ENCODE measurements at places on chromosomes 2 and 18. TPM values are rescaled to one million over a fixed set of nuclear protein-coding genes. Genes with fewer than 3 reads are reported as not detected.

- H3K36me3 ChIP-seq, result no peaks in the 10 kb centered on the region
- no peak overlapping the region for H3K27ac ChIP-seq
- no peaks in the 10 kb centered on the region for H3K4me1 ChIP-seq
- no peaks in the 10 kb centered on the region for H3K27me3 ChIP-seq
These were observed 407.6 kb upstream of the SPHKAP start for GRCh38 chr2:228589115-228589514.

DNA sequence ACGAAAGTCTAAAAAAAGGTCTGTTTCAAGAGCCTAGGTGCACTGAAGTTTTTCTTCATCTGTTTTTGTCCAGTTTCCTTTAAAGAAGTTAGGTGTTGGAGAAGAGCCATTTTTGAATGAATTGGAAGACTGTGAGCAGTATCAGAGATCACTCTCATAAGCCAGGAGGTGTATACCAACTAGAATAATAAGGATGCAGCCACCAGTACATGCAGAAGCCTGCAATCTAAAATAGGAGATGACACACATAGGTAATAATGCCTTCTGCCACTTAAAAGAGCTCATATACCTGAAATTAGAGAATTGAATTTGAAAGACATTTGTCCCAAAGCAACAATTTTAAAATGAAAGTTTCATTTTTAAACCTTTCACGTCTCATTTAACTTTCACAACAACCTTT lies 81.7 kb downstream of the RBMS1 start:
- peak overlapping the region; percentile 80 for H3K27ac ChIP-seq
- no peak for DNase-seq
- H3K27me3 ChIP-seq, result peaks cover 4% of the 10 kb centered on the region
- H3K36me3 ChIP-seq, result peaks cover 4% of the 10 kb centered on the region

- H3K27me3 ChIP-seq, result no peaks in the 10 kb centered on the region
- no peak for DNase-seq
- no peak overlapping the region for H3K27ac ChIP-seq
- H3K4me1 ChIP-seq, result peaks cover 24% of the 10 kb centered on the region
- H3K4me3 ChIP-seq, result no peak overlapping the region
- peaks cover 31% of the 10 kb centered on the region for H3K36me3 ChIP-seq
These were observed 110.9 kb downstream of the STK39 start for GRCh38 chr2:168136392-168136977.

UGT1A4 gene
- total RNA-seq, result not detected

CCT7 gene
- total RNA-seq, result 307 TPM

Measured in activated B cell treated with CpG ODN at 0.5 μM for 24 hours (primary cell).